ENCODE measurements at places on chromosomes 4 and X.

DNA sequence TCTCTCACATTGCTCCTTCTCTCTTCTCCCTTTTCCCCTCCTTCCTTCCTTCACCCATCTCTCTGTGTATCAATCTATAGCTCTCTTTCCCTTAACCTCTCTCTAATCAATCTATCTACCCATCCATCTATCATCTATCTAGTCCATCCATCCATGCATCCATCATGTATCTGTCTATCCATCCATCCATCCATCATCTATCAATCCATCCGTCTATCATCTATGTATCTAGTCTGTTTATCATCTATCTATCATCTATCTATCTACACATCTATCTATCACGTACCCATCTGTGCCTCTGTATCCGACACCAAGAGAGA lies 307.5 kb downstream of the DHRSX start:
- no peak for DNase-seq

GRCh38 chr4:112448306-112449132 lies 67.5 kb downstream of the NEUROG2 start:
- no peak for DNase-seq

DNA sequence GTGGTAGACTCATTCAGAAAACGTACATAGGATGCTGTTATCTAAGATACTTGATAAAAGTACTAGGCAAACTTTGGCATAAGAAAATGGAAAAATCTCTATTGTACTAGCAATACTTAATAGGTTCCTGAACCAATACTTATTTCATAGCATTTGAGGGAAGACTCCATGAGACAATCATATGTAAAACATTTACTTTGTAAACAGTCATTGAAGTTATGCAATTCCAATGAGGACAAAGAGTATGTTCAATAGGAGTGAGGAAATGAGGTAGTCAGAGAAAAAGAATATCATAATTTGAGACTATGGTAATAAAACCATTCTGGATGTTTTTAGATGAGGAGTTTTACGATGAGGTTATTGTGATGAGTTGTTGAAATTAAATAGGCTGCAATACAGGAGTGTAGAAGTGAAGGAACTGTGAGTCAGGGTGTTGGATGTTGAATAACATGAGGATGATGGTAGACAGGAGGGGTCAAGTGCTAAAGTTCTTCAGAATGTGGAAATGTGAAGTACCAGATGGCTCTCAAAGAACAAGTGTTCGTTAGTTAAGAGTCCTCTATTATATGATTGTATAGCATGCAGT lies 397.9 kb downstream of the PPP3CA start:
- DNase-seq: no peak

GRCh38 chr4:73734530-73735001 lies 5.8 kb upstream of the CXCL8 start:
- DNase-seq: no peak

- DNase-seq: no peak
These were observed 6.5 kb downstream of the PLCXD1 start for GRCh38 chrX:287670-288069.
